ENCODE measurements at places on chromosomes 11 and 22. TPM values are rescaled to one million over a fixed set of nuclear protein-coding genes. Genes with fewer than 3 reads are reported as not detected.
A peak's percentile ranks its signal among the peaks of the same experiment; 100 is the strongest.

- no peak overlapping the region for H3K27ac ChIP-seq
- H3K36me3 ChIP-seq: no peaks in the 10 kb centered on the region
- DNase-seq: no peak
- H3K4me3 ChIP-seq: no peak overlapping the region
These were observed 66.6 kb downstream of the CACNG2 start for GRCh38 chr22:36636916-36637315.

DNA sequence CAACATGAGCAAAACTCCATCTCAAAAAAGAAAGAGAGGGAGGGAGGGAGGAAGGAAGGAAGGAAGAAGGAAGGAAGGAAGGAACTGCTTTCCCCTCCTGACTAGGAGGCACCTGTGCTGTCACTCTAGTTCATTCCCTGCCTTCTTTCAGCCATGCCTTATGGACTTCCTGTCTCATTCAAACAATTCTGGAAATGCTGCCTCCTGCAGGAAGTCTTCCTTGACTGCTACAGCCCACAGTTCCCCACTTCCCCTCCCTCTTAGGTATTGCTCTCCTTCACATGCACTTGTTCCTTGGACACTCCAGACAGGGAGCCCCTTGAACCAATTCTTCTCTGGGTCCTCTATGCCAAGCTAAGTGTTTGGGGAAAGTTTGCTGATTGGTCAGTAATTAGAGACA, 31.6 kb upstream of the WNT11 start:
- DNase-seq: peak; percentile 48
- H3K27ac ChIP-seq: no peak overlapping the region
- H3K4me3 ChIP-seq: no peak overlapping the region
- no peaks in the 10 kb centered on the region for H3K27me3 ChIP-seq
- peaks cover 15% of the 10 kb centered on the region for H3K4me1 ChIP-seq

DNA sequence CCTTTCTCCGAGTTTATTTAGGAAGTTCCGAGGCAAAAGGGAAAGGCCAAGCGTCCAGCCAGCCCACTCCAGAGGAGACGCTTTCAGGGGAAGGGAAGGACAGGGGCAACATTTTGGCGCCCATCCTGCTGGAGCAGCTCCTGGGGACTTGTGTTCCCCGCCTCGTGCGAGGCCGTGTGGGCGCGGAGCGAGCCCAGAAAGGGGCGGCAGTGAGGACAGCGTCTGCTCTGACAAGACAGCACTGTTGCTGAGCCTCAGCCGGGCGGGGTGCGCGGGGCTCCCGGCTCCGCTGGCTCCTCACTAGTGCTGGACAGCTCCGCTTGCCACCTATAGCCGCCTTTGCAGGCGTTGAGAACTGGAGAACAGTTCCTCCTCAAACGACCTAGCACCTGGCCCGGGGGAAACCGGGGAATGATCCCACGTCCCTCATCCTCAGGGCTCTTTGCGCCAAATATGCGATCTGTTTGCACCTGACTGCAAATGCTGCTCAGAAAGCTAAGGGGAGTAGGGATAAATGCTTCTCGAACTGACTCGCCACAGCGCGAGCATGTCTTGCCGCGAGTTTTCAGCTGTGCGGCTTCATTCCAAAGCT, 722 bp upstream of the GUCY1A2 start:
- no peak overlapping the region for H3K27ac ChIP-seq
- H3K27me3 ChIP-seq: peaks cover 4% of the 10 kb centered on the region
- H3K4me3 ChIP-seq: no peak overlapping the region
- H3K4me1 ChIP-seq: no peaks in the 10 kb centered on the region

Gene TSSK2
- not detected for total RNA-seq

Gene TMEM121B
- 0.57 TPM for total RNA-seq

DNA sequence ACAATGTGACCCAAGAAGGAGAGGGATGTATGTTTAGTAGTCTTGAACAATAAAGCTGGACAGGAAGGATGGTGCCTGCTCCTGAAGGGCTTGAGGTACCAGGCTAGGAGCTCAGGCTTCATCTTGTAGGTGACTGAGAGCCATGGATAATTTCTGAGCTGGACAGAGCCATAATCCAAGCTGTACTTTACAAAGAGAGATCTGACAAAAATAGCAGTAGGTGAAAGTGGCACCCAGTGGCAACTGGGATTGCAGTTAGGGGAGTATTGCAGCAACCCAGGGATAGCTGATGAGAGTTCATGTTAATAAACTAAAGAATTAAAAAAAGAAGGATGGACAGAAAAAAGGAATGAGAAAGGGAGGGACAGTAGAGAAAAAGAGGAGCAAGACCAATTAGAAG, 7.4 kb downstream of the XRRA1 start:
- H3K27me3 ChIP-seq: no peaks in the 10 kb centered on the region
- no peak overlapping the region for H3K27ac ChIP-seq
- DNase-seq: no peak
- H3K4me1 ChIP-seq: 0 out of 2 replicates have a peak, but pooled peaks cover 8% of the 10 kb centered on the region

DNA sequence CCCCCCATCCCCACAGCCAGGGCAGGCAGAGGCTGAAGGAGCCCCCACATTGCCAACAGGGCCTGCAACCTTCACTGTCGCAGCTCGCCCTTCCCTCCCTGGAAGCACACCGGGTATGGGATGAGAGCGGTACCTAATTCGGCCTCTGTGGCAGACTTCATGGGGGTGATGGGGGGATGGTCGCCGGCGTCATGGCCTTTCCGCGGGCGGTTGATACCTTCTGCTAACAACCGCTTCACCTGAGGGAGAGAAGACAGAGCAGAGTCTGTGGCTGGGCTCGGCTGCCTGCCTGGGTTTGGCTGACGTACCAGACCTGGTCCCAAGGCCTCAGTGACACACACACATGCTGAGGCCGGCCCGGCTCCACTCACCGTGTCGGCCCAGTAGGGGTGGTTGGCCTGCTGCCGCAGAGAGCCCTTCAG, 11.2 kb upstream of the PPM1F start:
- H3K4me3 ChIP-seq: no peak overlapping the region
- H3K36me3 ChIP-seq: peaks cover 40% of the 10 kb centered on the region

Gene LAMTOR1
- 63.9 TPM for total RNA-seq

- no peak overlapping the region for H3K4me3 ChIP-seq
- no peaks in the 10 kb centered on the region for H3K27me3 ChIP-seq
- H3K27ac ChIP-seq: peak overlapping the region; percentile 64
- DNase-seq: peak; percentile 41
- H3K4me1 ChIP-seq: peaks cover 29% of the 10 kb centered on the region
- no peaks in the 10 kb centered on the region for H3K36me3 ChIP-seq
These were observed 56.1 kb upstream of the PTPRJ start for GRCh38 chr11:47924184-47924691.

- no peak for DNase-seq
- H3K27me3 ChIP-seq: no peaks in the 10 kb centered on the region
- H3K27ac ChIP-seq: no peak overlapping the region
- H3K36me3 ChIP-seq: no peaks in the 10 kb centered on the region
- H3K4me1 ChIP-seq: no peaks in the 10 kb centered on the region
- no peak overlapping the region for H3K4me3 ChIP-seq
These were observed 46.2 kb downstream of the BLID start for GRCh38 chr11:122069707-122070360.

Gene POU2AF1
- total RNA-seq: 0.17 TPM

DNA sequence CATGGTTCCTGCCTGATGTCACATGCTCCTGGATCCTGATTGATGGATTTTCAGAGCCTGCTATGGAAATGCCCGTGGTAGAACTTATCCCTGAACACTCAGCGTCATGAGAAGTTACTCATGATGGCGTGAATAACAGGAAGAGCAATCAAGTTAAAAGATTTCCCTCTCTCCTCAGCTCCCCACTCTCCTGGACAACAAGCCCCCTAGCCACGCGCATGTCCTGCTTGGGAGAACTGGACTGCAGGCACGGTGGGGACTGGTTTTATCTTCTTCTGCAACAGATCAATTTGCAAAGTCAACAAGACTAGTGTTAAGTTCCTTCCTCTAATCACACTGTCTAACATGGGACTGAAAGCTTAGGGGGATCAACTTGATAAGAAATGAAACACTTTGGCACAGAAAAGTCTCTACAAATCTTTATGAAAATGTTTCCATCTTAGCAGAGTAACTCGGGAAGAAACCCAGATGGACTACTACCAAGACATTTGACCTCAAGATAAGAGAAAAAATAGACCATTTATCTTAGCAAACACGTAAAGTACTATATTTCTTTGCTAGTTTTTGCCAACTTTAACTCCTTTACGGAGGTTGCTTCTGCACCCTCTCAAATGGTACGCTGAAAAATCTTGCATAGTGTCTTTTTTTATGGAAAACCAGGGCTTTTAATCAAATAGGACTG, 27.6 kb downstream of the POU2AF1 start:
- peaks cover 11% of the 10 kb centered on the region for H3K27me3 ChIP-seq
- H3K27ac ChIP-seq: no peak overlapping the region
- no peaks in the 10 kb centered on the region for H3K4me1 ChIP-seq
- no peak for DNase-seq
- no peak overlapping the region for H3K4me3 ChIP-seq
- no peaks in the 10 kb centered on the region for H3K36me3 ChIP-seq

DNA sequence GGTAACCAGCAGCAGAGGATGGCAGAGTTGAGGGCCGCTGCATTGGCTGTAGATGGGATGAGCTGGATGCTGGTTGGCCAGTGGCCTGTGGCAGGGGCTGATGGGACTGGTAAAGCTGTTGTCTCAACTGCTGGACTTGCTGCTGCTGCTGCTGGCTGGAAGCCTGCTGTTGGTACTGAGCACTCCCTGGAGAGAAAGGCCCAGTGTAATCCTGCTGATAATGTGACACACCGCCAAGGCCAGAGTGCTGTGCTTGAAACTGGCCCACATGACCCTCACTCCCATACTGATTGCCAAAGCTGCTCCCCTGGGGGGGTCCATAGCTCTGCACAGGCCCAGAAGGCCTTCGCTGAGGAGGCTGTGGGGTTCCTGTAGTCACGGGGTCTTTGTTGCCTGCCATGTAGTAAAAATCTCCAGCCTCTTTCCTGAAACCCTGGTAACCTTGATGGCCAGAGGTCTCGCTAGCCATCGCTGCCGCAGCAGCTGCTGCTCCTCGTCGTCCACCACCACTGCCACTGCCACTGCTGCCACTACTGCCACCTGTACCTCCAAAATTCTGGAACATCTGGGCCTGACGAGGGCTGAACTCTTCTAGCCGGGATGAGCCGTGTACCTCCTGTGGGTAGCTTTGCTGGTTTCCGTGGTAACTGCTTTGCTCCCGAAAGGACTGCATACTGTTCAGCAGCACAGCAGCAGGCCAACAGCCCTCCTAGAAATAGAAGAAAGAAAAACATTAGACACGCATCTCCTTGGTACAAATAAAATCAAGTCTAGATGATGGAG, 55.6 kb downstream of the TCF20 start:
- DNase-seq: no peak
- no peaks in the 10 kb centered on the region for H3K4me1 ChIP-seq
- no peaks in the 10 kb centered on the region for H3K27me3 ChIP-seq
- H3K36me3 ChIP-seq: peaks cover 33% of the 10 kb centered on the region
- no peak overlapping the region for H3K27ac ChIP-seq

DNA sequence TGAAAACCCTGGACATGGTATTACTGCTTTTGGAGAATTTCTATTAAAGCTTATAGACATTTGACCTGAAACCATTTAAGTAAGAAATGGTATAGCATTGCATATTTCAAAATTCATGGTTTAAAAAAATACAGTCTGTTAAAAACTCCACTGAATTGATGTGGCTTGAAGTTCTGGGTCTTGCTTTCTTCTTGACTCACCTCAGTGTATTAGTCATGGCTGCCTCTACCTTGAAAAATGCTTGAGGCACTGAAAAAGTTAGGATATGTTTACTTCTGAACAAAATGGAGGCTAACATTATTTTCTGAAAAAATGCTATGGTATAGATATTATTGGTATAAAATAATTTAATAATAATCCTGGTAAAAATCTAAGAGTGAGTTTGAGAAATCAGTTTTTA, 349.2 kb downstream of the AASDHPPT start:
- H3K36me3 ChIP-seq: no peaks in the 10 kb centered on the region
- H3K4me1 ChIP-seq: no peaks in the 10 kb centered on the region
- no peak overlapping the region for H3K27ac ChIP-seq
- H3K4me3 ChIP-seq: no peak overlapping the region
- DNase-seq: no peak
- H3K27me3 ChIP-seq: no peaks in the 10 kb centered on the region

DNA sequence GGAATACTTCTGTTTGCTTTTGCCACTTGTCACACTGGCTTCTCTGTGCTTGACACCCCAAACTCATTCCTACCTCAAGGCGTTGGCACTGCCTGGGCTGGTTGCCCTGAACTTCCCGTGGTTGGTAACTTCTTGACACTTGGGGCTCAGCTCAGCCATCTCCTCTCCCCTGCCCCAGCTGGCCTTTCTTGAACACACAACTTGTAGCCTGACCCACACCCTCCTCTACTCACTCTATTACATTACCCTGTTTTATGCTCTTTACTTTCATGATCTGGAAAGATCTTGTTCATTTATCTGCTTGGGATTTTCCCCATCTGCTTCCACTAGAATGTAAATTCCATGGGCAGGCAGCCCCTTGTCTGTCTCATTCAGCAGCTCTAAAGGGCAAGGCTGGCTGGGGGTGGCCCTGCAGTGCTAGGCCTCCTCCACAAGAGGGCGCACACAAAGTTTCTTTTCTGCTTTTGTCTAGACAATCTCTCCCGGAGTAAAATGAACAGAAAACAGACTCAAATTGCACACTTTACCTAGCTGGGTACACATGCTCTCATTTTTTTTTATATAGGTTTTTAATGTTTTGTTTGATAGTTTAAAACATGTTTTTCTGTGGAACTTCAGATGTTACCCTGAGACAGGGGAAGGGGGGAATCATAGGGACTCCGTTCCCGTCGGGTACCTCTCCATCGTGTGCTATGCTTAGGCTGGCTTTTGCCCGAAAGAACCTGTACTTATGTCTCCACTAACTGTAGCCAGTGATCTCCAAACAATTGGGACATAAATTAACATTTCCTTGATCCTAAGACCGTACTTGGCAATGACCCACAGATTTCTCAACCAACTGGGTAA, 16.4 kb upstream of the MRGPRX2 start:
- H3K4me1 ChIP-seq: peaks cover 25% of the 10 kb centered on the region
- DNase-seq: peak; percentile 31
- no peak overlapping the region for H3K27ac ChIP-seq
- H3K36me3 ChIP-seq: no peaks in the 10 kb centered on the region
- H3K4me3 ChIP-seq: no peak overlapping the region
- no peaks in the 10 kb centered on the region for H3K27me3 ChIP-seq

GRCh38 chr22:24728790-24729637, 45.5 kb downstream of the PIWIL3 start:
- DNase-seq: no peak
- H3K27me3 ChIP-seq: peaks cover 45% of the 10 kb centered on the region
- H3K36me3 ChIP-seq: no peaks in the 10 kb centered on the region
- H3K4me1 ChIP-seq: peaks cover 18% of the 10 kb centered on the region
- H3K27ac ChIP-seq: no peak overlapping the region

Gene PRR33
- not detected for total RNA-seq

DNA sequence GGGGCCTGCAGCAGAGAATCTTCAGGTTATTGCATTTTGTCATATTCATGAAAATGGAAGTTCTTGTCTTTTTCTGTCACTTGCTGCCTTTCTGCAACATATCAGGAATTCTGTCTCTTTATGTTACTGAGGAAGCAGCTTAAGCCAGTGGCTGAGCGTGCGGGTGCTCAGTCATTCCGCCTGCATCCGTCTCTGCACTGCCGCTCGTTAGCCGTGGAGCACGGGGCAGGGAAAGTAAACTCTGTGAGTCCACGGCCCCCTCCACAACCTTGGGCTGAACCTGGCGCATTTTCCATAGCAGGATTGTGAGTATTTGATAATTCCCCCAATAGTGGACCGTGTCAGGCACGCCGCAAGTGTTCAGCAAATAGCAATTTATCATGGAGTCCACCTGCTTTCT, 1007.7 kb downstream of the BRD1 start:
- no peaks in the 10 kb centered on the region for H3K4me1 ChIP-seq
- H3K4me3 ChIP-seq: no peak overlapping the region
- no peak for DNase-seq
- 0 out of 2 replicates have a peak, but pooled peaks cover 2% of the 10 kb centered on the region for H3K27me3 ChIP-seq

- H3K4me1 ChIP-seq: no peaks in the 10 kb centered on the region
- no peak for DNase-seq
- H3K4me3 ChIP-seq: no peak overlapping the region
- no peak overlapping the region for H3K27ac ChIP-seq
- no peaks in the 10 kb centered on the region for H3K36me3 ChIP-seq
These were observed 277.4 kb upstream of the SESN3 start for GRCh38 chr11:95508219-95508890.

Gene GRM5
- not detected for total RNA-seq

All from HCT116 (cell line).